ENCODE measurements at places on chromosomes 7 and 10.

DNA sequence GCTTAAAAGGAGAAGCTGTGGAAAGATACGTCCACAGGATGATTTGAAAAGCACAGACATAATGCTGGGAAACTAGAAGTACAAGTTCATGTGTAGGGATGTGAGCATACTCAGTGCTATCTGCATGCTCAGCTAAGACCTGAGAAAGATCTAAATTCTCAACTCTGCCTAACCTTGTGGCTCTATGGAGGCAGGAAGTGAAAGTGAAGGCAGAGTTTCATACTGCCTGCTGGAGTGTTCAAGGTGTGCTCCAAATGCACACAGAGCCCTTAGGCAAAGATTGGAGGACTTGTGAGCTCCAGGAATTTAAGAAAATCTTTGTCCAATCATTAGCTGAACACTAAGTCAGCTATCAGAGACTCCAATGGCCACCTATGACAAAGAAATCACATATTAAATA lies 190.9 kb downstream of the RNLS start:
- DNase-seq, result no peak

DNA sequence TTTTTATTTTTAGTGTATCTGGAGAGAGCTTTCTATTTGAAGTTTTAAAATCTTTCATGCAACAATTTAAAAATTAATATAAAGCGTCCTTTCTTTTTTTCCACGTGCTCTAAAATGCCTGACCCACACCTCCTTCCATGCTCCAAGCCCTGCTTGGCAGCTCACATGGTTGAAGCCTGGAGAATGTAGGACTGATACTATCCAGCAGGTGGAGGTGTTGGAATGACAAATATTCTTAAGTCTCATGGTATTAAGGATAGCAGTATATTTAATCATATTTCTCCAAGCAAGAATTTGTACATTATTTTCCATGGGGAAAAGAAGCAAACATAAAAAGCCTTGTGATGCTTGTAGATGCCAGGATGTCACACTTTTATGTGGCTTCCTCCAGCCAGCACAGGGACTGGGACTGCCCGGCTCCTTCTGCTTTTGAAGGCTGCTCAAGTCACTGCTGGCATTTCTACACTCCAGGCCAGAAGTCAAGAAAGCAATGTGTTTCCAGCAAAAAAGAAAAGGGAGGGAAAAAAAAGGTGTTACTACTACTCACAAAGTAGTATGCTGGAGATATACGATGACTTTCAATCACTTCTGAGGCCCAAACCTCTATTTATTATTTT lies 49.7 kb downstream of the BZW2 start:
- DNase-seq, result no peak

DNA sequence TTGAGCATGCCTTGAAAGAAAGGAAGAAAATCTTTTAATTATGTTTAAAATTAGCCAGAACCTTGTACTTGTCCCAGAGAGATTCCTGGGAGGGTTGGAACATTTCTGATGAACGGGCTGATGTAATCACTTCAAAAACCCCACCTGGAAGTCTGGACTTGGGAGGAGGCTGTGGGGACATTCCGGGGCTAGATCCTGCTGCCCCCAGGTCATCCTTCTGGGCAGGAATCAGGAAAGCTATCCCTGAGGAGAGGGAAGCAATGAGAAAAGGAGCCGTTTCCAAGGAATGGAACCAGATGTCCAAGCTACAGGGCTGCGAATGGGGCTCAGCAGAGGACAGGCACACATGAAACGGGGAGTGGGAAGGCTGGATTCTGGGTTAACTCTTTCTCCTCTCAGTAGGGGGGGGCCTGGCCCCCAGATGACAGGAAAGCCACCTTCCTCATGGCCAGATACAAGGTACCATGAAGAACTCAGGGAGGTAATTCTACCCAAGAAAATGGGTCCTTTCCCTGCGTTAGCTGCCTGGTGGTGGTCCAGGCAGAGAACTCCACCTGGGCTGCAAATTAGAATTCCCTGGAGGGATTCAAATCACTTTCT lies 280.1 kb downstream of the TCF7L2 start:
- DNase-seq, result no peak

GRCh38 chr10:94065362-94065761 lies 71.6 kb downstream of the PLCE1 start:
- no peak for DNase-seq

- DNase-seq, result no peak
Measured at GRCh38 chr10:79404231-79404609, 41.2 kb downstream of the ZCCHC24 start.

All from activated CD4-positive, CD25-positive, alpha-beta regulatory T cell (primary cell).